ENCODE measurements at places on chromosomes 5 and 9.
A peak's percentile ranks its signal among the peaks of the same experiment; 100 is the strongest.

- DNase-seq = no peak
These were observed 40.9 kb upstream of the IER5L start for GRCh38 chr9:129218918-129219317.

- no peak for DNase-seq
These were observed 7.9 kb downstream of the TJP2 start for GRCh38 chr9:69181908-69182353.

GRCh38 chr5:143040622-143041021, 270.4 kb downstream of the ARHGAP26 start:
- no peak for DNase-seq

DNA sequence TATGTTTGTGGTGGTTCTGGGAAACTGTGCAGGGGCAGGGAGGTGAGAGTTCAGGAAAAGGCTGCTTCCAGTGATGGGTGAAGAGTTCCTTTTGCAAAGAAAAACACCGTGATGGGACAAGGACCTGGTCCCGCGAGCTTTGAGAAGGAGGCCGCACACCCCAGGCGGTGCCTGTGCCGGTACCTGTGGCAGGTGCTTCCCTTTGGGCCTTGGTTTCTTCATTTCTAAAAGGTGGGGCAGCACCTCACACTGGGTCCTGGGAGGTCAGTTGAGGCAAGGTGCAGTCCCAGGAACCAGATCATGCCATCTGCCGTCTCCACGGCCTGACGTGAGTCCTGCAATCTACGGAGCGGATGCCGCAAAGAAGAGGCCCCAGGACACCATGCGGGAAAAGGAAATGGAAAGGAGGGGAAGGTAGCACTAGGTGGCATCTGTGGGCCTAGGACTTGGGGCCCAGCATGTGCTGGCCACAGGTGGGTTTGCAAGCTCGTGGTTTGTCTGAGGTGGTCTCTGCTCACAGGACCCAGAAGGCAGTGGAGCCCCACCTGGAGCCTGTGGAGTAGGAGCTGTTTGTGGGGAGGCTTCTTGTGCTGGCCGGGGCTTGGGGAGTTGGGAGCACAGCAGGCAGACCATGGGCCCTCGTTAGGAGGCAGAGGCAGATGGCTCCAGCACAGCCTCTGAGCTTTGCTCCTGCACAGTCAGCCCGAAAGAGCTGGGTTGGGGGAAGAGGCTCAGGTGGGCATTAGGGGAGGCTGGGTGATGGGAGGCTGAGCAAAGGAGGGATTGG, 131.6 kb downstream of the CACNA1B start:
- DNase-seq = no peak

DNA sequence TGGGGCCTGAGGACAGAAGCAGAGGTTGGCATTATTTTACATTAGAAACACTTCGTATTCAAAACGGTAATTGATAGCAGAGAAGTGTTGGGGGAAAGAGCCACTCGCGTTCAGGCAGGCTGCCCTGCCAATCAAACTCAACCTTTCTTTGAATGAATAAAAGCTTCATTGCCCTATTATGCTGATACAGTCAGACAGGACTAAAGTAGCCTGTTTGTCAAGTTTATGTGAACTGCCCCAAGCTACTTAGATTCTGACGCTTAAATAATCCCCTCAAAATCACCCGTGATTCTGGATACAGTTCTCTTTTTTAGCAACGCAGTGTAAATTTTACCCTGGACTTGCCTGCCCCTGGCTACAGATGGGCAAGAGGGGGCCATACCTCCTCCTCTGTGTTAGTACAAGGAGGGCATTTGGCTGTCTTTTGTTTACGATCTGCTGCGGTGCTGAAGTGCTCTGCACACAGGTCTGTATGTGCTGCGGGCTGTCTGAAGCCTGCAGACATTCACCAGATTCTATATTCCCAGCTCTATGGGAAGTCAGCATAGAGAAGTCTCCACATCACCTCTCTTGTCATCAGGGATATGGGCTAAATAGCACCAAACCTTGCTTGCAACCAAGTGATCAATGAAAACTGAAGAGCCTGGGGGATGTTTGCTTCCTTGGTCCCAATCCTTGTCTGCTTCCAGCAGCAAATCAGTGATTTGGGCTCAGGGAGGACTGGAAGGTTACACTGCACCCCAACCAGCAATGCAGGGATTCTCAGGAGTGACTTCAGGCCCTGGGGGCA, 218.4 kb downstream of the EBF1 start:
- peak; percentile 24 for DNase-seq

DNA sequence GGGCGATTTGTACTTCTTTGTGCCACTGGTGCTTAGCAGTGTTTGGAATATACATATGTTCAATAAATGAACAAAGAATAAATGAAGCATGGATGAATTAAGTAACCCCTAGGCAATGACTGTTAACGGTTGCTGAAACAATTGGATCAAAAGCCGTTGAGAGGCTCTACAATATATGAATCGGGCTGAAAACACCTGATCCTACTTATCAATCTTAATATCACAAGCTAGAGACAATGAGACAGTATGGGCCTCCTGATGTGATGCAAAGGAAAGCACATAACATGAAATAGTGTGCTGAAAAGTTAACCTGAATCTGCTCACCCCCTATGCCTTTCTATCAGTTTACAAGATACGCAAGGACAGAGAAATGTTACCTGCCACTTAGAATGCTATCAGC, 410.3 kb upstream of the RGMB start:
- no peak for DNase-seq

DNA sequence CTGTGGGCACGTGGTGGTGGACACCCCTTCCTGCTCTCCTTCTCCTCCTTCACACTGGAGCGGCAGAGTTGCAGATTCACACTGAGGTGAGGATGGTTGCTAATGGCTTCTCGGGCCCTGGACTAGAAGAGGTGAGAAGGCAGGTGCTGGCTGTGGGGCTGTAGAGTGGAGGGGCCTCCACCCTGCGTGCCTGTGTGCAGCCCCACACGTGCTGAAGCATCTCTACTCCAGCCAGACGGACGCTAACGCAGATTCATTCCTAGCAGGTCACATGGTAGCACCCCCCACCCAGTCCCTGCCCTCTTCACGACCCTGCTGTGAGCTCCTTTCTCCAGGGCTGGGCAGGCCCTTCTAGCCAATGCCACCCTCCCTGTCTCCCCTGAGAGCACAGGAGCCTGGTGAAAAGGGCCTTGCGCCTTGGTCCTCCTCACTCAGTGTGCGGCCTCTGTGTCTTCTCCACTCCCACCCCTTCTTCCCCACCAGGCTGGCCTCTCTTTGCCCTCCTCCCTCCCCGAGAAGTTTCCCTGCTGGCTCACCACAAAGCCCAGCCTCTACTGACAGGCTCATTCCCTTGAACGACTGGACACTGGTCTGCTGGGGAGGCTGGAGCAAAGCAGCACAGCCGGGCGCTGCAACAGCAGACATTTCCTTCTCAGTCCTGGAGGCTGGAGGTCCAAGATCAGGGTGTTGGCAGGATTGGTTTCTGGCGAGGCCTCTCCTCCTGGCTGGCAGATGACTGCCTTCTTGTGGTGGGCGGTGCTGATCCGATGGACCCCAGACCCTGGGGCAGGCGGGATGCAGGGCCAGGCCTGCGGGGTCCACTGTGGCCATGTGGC, 14.2 kb downstream of the CACNA1B start:
- no peak for DNase-seq

DNA sequence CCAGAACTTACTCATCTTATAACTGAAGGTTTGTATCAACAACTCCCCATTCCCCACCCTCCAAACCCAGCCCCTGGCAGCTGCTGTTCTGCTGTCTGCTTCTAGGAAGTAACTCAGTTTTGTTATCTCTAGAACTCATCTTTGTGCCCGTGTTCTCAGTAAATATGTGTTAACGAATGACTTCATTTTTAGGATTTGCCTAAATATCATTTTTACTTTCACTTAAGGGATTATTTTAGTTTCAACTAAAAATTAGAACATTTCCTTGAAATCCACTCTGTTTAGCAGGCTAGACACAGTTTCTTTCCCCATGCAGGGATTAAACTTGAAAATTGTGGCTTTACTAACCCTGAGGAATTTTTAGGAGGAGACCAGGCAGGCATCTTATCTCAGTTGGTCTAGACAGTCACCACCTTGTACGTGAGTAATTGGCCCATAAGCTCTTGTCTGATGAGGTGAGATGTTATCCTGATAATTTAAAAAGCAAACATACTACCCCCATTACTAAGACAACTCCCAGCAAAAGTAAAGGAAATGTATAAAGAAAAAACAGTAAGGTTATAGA, 68.2 kb upstream of the TNFAIP8 start:
- DNase-seq = peak; percentile 61

DNA sequence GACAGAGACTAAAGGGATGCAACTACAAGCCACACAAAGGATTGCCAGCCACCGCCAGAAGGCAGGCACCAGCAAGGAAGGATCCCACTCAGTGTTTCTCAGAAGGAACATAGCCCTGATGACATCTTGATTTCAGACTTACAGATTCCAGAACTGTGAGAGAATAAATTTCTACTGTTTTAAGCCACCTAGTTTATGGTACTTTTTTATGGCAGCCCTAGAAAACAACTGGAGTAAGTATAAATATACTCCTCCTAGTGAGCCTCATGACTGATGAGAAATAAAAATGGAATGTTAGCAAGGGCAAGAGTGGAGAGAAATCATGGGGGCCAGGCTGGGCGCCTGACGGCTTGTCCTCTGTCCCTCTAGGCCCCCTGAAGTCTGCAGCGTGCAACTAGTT, 307.3 kb downstream of the PIK3R1 start:
- DNase-seq = no peak

DNA sequence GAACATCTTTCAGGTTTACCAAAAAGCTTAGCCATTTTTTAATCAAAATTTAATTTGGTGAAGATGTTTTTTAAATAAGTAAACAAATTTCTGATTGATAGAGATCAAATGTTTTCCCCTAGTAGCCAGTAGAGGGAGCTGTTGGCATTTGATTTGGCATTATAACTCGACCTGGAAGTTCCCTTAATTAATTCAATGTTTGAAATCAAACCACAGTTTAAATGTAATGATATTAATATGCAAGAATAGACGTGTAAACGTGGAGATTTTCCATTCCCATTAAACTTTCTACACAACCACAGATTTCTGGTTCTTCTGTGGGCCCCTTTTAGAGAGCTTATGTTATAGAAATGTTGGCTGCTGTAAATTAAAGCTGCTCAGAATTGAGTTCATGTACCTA, 148.1 kb upstream of the MPDZ start:
- peak; percentile 6 for DNase-seq

- no peak for DNase-seq
These were observed 14.4 kb downstream of the CKMT2 start for GRCh38 chr5:81247441-81247972.

- no peak for DNase-seq
These were observed 46.0 kb downstream of the COL5A1 start for GRCh38 chr9:134687556-134687955.

- peak; percentile 46 for DNase-seq
These were observed 916 bp downstream of the TOR1A start for GRCh38 chr9:129822898-129823541.

Measured in GM06990 (cell line).